ENCODE measurements at places on chromosomes 6 and 20.

- no peak for DNase-seq
These were observed 405.8 kb downstream of the CDH4 start for GRCh38 chr20:61657721-61658377.

DNA sequence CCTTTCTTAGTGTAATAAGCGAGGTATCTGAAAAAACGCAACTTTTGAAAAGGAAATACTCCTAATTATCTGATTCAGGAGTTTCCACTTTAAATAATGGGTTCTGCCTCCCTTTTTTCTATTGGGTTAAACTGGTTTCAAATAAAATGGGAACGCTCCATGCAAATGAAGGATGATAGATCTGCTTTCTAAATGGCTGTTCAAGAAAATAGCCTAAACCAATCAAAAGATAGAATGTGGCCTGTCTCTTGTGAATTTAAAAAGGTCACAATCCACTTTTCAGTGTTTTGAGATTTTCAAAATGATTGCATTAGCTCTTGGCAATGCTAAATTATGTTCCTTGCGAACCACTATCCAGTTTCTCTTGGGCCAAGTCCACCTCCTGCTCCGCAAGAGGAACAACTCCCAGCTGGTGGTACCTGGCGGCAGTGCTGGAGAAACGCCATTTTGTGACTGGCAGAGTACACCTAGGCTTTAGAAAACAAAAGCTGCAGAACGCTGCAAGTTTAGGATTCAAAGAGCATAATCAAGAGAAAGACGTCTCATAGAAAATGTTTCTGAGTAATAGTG, 56.7 kb downstream of the TRIM38 start:
- no peak for DNase-seq

DNA sequence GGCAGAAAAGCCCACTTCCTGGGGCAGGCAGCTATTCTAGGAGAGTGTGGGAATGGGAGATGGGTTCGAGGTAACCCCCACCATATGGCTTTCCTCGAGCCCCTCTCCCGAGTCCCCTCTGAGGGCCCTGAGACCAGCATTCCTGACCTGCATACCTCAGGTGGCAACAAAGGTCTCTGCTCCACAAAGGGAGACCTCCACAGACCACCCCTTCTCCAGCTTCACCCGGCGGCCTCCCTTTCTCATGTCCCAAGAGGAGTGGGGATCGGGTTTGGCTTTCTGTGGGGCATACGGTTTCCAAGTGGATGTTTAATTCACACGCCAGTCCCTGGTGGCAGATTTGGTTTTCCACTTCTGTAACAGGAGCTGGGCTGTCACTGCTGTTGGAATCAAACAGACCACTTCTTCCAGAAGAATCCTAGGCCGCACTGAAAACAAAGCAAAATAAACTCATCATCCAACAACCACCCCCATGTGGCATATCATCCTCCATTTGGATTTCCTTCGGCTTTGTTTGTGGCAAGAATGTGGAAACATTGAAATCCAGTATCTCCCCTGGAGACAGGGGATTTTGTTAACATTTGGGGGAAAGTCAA, 83.2 kb downstream of the DLL1 start:
- no peak for DNase-seq

GRCh38 chr20:4683261-4683660, 38.4 kb upstream of the PRND start:
- DNase-seq, result no peak

DNA sequence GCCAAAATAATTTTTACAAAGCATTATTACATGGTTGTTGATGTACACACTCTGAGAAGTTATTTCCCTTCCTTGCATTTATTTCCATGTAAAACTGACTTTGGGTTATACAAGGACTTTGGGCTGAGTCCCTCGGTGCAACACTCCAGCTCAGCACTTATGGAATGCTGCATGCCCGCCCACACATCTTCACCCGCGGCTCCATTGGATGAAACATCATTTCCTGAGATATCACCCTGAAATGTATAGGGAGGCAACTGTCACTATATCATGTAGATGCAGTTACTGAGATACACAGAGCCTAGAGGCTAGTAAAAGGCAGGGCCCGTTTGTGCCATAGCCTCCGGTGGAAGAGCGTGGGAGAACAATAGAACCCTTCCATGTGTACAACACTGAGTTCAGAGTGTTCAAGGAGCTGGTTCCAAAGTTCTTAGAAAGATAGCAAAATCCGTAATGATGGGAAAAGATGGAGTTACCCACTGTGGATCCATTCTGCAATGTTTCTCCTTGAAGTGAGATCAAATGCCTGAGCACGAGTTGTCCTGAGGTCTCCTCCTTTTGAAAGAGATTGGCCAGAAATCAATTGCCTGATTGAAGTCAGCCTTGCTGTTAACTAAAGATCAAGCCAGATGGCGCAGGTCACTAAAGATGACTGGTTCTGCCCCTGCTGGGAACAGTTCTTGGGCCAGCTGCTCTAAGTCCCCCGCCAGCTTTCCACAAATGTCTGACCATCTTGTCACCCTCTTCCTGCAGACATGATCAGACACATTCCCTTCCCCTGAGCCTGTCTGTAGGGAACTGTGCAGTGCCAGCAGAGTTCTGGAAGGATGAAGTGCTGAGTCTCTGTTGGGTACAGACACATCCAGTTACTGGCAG, 100.9 kb upstream of the IYD start:
- DNase-seq, result peak; percentile 37

DNA sequence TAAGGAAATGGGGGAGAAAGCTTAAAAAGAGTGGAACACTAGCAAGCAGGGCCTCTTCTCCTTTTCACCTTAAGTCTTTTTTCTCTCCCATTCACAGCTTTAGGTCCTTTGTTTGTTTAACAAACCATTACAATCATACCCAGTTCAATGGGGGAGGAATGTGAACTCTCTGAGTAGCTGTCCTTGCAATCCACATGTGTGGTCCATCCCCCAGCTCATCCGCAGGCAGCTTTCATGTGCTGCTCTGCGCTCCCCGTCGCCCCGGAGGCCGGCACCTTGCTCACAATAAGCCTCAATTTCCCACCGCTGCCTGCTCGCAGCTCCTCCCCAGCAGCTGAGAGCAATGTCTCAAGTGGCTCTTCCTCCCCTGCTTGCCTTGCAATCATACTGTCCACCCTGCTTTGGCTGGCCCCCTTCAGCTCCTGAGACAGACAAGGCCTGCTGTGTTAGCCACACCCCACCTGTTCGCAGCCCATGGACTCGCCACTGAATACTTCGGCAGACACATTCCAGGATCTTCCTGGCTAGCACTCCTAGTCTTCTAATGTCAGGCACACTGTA, 49.1 kb downstream of the PLAGL1 start:
- no peak for DNase-seq

DNA sequence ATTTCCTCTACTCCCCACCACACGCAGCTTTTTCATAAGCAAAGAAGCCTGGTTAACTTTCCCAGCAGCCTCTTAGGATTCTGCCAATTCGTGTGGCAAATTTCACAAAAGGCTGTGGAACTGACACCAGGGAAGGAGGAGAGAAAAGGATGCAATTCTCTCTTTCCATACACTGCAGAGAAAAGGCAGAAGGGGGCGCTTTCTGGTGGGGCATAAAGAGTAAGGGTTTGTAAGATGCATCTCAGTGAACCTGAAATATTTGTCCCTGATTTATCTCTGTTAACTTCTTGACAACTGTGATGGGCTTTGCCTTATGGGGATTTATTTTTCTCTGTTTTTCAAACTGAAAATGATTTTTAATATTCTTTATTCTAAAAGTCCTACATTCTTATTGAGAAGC, 45.5 kb upstream of the GLP1R start:
- DNase-seq, result no peak

GRCh38 chr6:22306741-22307466, 10.1 kb upstream of the PRL start:
- DNase-seq, result no peak

DNA sequence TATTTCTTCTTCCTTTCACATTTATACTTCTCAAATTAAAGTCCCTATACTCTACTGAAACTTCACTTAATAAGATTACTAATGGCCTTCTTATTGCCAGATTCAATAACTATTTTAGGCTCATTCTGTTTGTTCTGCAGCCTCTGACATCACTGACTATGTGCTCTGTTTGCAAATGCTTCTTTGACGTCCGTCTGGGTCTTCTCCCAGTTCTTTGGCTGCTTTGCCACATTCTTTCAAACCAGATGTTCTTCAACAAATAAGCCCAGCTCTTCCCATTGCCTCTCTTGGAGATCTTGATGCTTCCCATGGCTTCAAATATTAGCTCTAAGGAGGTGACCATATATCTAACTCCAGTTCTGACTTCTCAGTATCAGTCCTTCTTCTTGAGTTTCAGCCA, 117.4 kb downstream of the BTBD9 start:
- peak; percentile 92 for DNase-seq

DNA sequence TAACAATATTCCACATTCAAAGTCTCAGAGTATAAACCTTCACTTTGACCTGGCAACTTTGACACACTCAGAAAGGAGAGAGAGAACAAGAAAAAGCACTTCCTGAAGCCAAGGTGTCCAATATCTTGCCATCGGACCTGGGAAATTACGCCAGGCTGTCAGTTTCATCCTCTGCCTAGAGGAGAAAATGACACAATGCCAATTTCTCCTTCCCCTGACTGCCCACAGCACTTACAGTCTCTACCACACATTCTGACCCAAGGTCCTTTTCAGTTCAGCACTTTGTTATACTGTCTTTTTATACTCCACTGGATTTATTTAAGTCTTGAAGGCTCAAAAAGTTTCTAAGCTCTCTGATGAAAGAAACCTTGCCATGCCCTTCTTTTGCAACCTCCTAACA, 250.4 kb downstream of the GMPR start:
- DNase-seq, result no peak

GRCh38 chr6:167552961-167553735, 228.3 kb downstream of the TTLL2 start:
- no peak for DNase-seq

DNA sequence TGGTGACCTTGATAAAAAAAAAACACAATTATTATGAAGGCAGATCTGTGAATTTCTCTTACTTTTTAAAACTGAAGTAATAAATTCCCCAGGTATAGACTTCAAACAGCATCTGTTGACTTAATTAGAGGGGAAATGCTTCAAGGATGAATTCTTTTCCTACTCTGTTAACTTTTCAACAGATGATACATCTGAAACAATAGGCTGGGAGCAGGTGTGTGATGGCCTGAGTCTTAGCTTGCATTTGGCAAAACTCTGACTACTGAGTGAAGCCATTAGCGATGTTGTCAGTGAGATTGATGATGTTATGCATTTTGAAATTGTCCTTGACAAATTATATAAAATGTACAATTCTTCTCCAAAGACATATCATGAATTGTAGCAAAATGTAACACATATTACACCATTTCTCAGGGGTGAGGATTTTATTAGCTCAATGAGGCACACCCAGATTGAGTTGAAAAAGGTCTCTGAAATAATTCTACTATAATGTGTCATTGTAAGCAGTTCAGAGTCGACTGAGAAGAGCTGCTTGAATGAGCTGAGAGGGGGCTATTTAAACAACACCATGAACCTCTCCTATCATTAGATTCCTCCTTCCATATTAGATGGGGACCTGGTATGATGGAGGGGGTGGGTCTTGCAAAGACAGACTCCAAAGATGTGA, 39.6 kb upstream of the OGFRL1 start:
- DNase-seq, result no peak

DNA sequence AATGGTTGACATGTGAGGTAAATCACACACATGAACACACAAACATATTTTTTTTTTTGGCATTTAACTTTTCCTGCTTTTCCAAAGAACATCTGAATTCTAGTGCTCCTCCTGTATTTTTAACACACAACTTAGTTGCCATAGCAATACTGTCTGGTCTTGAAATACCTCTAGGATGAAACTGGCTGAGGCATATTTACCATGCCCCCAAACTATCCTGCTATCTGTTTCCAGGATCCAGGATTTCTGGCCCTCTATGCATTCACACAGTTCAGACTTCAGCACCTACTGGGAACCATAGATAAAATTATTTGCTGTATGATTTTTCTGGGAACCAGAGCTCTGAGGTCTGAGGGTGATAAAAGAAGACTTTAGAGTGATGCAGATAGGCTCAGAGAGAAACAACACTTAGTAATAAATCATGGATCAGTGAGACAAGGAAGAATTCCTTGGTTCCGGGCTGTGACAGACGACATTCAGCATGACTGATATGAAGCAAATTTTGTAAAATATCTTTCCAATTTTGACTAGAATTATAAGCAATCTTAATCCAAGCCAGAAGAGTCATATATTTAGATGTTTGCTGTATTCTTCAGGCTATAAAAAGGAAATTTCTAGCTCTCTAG, 359.7 kb downstream of the BTBD9 start:
- DNase-seq, result no peak

DNA sequence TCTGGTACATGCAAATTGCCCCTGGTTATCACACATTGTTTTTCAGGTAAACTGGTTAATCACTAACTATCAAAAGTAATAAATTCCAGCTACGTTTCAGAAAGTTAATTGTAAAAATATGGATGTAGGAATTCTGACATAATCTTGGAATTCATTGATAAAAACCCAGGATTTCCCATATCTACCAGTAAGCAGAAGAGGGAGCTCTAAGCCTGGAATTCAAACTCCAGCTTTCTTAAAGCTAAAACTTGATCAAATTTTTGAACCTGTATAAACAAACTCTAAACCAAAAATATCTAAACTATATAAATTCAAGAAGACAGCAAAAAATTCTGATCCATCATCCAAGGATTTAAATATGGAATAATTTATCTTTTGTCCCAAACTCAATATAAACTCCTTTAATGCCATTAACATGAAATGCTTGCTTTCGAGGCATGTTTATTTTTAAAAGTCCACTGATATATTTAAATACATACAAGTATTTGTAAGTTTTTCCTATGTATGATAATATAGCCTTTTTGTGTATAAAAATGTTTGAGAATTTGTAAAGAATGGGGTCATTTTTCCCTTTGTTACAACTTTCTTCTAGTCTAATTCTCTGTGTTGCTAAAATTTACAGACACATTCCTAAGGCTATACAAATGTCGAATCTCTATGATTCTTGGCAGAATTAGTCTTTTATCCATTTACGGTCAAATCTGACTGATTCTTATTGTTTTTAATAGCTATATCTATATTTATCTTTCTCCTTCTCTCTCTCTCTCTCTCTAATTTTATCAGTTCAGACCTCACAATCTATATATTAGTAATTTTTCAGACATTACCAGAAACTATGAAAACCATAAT, 91.4 kb upstream of the RNF217 start:
- peak; percentile 78 for DNase-seq

DNA sequence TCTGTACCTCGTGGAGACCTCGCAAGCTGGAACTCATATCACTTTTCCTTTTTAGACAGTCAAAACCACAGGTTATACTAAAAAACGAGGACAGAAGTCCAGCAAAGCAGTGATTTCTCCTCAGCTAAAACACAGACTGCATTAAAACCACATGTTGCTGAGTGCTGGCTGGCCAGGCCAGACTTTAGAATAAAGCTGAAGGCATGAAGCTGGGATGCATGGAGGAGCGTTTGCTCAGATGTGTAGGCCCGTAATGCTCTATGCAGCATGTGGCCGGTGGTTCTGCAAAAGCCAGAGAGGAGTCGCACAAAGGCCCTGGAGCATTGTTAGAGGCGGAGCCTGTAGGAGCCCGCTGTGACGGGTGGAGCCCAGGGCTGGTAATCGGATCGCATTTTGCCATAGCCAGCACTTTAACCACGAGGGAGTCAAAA, 83.6 kb downstream of the SMOC2 start:
- peak; percentile 38 for DNase-seq
